ENCODE measurements at places on chromosomes 7 and 10.

DNA sequence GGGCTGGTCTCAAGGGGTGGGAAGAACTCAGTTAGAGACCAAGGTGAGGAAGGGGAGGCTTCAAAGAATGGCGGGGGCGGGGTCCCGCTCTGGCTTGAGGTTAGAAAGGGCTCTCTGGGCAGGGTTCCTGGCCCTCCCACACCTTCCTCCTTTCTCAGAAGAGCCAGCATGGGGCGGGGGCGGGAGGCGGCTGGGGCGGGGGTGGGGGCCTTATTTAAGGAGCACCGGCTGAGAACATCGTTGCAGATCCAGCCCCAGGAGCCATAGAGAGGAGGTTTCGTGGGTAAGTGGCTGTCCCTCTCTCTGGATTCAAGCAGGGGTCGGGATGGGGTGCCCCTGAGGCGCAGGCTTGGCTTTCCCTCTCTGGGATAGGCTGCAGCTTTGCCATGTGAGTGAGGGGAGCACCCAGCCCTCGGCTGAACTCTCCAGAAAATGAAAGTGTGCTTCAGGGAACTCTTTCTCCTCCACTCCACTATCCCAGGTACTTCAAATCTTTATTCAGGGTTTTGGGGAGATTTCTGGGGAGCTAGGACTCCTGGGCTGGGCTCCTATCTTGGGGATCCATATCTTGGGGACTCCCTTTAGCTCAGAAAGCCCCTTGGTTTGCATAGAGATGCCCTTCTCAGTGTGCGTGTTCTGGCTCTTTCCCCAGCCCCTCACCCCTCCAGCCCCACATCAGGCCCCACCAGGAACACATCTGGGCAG lies 3.3 kb upstream of the CUEDC2 start:
- peak overlapping the region; percentile 96 for H3K4me3 ChIP-seq
- peaks cover 11% of the 10 kb centered on the region for H3K27me3 ChIP-seq
- H3K36me3 ChIP-seq = no peaks in the 10 kb centered on the region
- H3K4me1 ChIP-seq = peaks cover 52% of the 10 kb centered on the region
- no peak overlapping the region for H3K27ac ChIP-seq

GRCh38 chr7:121610243-121610642 lies 214.1 kb upstream of the FAM3C start:
- H3K36me3 ChIP-seq = no peaks in the 10 kb centered on the region
- H3K27me3 ChIP-seq = no peaks in the 10 kb centered on the region
- peaks cover 10% of the 10 kb centered on the region for H3K4me1 ChIP-seq
- DNase-seq = no peak
- H3K27ac ChIP-seq = no peak overlapping the region

DNA sequence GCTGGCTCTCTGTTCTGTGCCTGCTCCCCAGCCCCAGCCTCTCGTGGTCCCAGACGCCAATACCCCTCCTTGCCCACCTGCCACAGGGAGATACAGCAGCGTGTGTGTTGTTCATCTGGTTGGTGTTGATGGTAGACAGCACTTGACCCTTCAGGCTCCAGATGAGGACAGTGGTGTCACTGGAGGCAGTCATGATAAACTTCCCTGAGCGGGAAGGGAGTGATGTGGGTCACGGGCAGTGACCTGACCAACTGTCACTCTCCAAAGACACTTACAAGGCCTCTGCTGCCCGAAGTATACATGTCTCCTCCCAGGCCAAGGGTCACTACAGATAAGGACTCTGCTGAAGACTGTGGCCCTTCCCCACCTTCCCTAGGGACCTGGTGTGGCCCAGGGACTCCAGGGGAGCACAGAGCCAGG lies 5.6 kb downstream of the TBL2 start:
- no peak overlapping the region for H3K4me3 ChIP-seq
- no peak overlapping the region for H3K27ac ChIP-seq
- no peak for DNase-seq
- peaks cover 16% of the 10 kb centered on the region for H3K36me3 ChIP-seq
- H3K27me3 ChIP-seq = no peaks in the 10 kb centered on the region

GRCh38 chr10:113356794-113357680 lies 195.8 kb upstream of the HABP2 start:
- H3K27ac ChIP-seq = no peak overlapping the region
- H3K27me3 ChIP-seq = no peaks in the 10 kb centered on the region
- H3K4me3 ChIP-seq = no peak overlapping the region
- H3K4me1 ChIP-seq = peaks cover 11% of the 10 kb centered on the region
- no peak for DNase-seq
- no peaks in the 10 kb centered on the region for H3K36me3 ChIP-seq

- H3K27me3 ChIP-seq = no peaks in the 10 kb centered on the region
- H3K4me1 ChIP-seq = no peaks in the 10 kb centered on the region
- no peak overlapping the region for H3K27ac ChIP-seq
- no peak for DNase-seq
- no peaks in the 10 kb centered on the region for H3K36me3 ChIP-seq
- no peak overlapping the region for H3K4me3 ChIP-seq
These were observed 103.2 kb upstream of the TMEM106B start for GRCh38 chr7:12107841-12108254.

DNA sequence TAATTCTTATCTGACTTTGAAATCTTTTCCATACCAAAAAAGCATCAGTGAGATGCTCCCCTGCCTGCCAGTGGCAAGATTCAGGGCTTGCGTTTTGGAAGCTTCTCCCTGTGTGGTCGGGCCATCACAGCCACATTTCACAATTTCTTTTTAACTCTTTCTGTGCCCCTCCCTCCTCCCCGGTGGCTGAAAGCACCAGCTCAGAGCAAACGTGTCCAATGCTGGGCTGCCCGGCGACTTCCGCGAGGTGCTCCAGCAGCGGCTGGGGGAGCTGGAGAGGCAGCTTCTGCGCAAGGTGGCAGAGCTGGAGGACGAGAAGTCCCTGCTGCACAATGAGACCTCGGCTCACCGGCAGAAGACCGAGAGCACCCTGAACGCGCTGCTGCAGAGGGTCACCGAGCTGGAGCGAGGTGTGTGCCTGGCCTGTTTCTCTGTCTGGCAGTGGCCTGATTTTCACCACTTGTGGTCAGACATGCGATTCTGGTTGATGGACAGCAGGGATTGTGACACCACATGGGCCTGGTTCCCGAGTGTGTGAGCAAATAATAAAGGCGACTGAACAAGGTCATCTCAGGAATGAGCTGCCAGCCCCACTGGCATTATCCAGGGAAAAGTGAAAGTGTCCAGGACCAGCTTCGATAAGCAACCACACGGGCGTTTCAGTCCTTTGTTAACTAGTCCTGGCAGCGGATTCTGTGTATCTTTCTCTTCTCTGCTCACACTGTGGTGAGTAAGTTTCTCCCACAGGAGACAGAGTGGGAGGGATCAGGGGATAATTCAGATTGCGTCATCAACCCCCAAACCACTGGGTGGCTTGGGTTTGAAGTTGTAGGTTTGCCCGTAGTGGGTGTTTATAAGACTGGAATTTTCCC lies 2.6 kb downstream of the NPTX2 start:
- no peak for DNase-seq
- peaks cover 27% of the 10 kb centered on the region for H3K4me1 ChIP-seq
- H3K4me3 ChIP-seq = peak overlapping the region; percentile 75
- no peak overlapping the region for H3K27ac ChIP-seq
- peaks cover 2% of the 10 kb centered on the region for H3K36me3 ChIP-seq

- H3K4me3 ChIP-seq = no peak overlapping the region
- no peak overlapping the region for H3K27ac ChIP-seq
- no peaks in the 10 kb centered on the region for H3K4me1 ChIP-seq
- peaks cover 3% of the 10 kb centered on the region for H3K36me3 ChIP-seq
These were observed 23.7 kb downstream of the CRHR2 start for GRCh38 chr7:30658479-30659074.

DNA sequence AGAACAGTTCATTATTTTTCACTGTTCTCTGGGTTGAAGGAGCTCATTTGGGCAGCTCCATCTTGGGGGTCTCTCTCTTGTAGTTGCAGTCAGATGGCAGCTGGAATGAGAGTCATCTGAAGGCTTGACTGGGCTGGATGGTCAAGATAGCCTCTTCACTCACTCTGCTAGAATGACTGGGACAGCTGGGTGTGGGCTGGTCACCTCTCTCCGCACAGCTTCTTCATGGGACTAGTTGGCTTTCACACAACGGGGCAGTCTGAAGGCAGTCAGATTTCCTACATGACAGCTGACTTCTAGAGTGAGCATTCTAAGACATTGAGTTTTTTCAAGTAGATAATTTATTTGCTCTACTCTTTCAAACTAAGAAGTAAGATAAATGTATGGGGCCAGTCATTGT lies 13.1 kb downstream of the PLEKHA1 start:
- no peaks in the 10 kb centered on the region for H3K27me3 ChIP-seq
- no peak overlapping the region for H3K4me3 ChIP-seq
- peaks cover 3% of the 10 kb centered on the region for H3K36me3 ChIP-seq

GRCh38 chr10:104417637-104418292 lies 64.1 kb downstream of the CFAP58 start:
- no peaks in the 10 kb centered on the region for H3K4me1 ChIP-seq
- H3K36me3 ChIP-seq = no peaks in the 10 kb centered on the region
- DNase-seq = no peak
- no peak overlapping the region for H3K4me3 ChIP-seq

GRCh38 chr10:123381224-123381623 lies 227.0 kb downstream of the BUB3 start:
- no peaks in the 10 kb centered on the region for H3K27me3 ChIP-seq
- H3K4me1 ChIP-seq = peaks cover 23% of the 10 kb centered on the region
- peaks cover 9% of the 10 kb centered on the region for H3K36me3 ChIP-seq
- H3K4me3 ChIP-seq = no peak overlapping the region
- no peak overlapping the region for H3K27ac ChIP-seq

GRCh38 chr10:74120911-74121310 lies 29.7 kb downstream of the AP3M1 start:
- H3K4me1 ChIP-seq = no peaks in the 10 kb centered on the region
- H3K27ac ChIP-seq = no peak overlapping the region
- H3K27me3 ChIP-seq = no peaks in the 10 kb centered on the region
- peaks cover 6% of the 10 kb centered on the region for H3K36me3 ChIP-seq
- no peak overlapping the region for H3K4me3 ChIP-seq

- no peak overlapping the region for H3K27ac ChIP-seq
- H3K27me3 ChIP-seq = no peaks in the 10 kb centered on the region
- no peaks in the 10 kb centered on the region for H3K36me3 ChIP-seq
- DNase-seq = no peak
- no peaks in the 10 kb centered on the region for H3K4me1 ChIP-seq
- no peak overlapping the region for H3K4me3 ChIP-seq
These were observed 18.0 kb upstream of the SFR1 start for GRCh38 chr10:104103956-104104355.

GRCh38 chr7:77330169-77330882 lies 85.8 kb downstream of the GSAP start:
- no peak for DNase-seq
- H3K4me3 ChIP-seq = no peak overlapping the region
- H3K27me3 ChIP-seq = no peaks in the 10 kb centered on the region
- H3K36me3 ChIP-seq = no peaks in the 10 kb centered on the region
- H3K27ac ChIP-seq = no peak overlapping the region
- H3K4me1 ChIP-seq = peaks cover 5% of the 10 kb centered on the region

DNA sequence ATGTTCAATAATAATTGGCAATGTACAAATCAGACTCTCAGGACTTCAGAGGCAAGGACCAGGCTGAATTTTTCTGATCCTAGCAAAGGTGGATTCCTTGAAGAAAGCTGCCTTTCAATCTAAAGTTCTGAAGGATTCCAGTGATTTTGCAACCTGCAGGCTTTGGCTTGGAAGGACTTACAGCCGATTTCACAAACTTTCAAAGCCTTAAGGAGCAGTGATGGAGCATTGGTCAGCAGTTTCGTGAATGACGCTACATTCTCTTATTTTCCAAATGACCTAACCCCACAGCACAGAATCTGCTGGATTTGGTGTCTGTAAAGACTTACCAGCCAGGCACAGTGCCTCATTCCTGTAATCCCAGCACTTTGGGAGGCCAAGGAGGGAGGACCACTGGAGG lies 167.5 kb downstream of the ARHGAP12 start:
- H3K27ac ChIP-seq = peak overlapping the region; percentile 92
- peak overlapping the region; percentile 82 for H3K4me3 ChIP-seq
- DNase-seq = no peak
- H3K27me3 ChIP-seq = no peaks in the 10 kb centered on the region
- H3K36me3 ChIP-seq = no peaks in the 10 kb centered on the region
- peaks cover 65% of the 10 kb centered on the region for H3K4me1 ChIP-seq

DNA sequence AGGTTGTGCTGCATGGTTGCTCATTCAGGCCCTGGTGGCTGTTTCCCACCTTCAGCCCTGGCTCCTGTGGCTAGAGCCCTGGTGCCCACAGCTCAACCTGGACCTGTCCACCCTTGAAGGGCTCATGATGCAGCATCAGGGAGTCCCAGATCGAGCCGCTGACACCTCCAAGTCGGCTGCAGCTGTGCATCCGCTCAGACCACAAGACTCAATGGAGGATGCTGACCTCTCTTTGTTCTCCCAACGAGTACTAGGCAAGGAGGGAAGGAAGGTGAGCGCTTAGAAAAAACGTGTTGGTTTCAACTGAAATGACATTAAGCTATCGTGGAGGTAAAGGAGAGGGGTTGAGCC lies 9.5 kb upstream of the C10orf95 start:
- H3K36me3 ChIP-seq = no peaks in the 10 kb centered on the region
- H3K4me1 ChIP-seq = peaks cover 34% of the 10 kb centered on the region
- H3K4me3 ChIP-seq = peak overlapping the region; percentile 80
- peak overlapping the region; percentile 66 for H3K27ac ChIP-seq
- H3K27me3 ChIP-seq = peaks cover 13% of the 10 kb centered on the region

DNA sequence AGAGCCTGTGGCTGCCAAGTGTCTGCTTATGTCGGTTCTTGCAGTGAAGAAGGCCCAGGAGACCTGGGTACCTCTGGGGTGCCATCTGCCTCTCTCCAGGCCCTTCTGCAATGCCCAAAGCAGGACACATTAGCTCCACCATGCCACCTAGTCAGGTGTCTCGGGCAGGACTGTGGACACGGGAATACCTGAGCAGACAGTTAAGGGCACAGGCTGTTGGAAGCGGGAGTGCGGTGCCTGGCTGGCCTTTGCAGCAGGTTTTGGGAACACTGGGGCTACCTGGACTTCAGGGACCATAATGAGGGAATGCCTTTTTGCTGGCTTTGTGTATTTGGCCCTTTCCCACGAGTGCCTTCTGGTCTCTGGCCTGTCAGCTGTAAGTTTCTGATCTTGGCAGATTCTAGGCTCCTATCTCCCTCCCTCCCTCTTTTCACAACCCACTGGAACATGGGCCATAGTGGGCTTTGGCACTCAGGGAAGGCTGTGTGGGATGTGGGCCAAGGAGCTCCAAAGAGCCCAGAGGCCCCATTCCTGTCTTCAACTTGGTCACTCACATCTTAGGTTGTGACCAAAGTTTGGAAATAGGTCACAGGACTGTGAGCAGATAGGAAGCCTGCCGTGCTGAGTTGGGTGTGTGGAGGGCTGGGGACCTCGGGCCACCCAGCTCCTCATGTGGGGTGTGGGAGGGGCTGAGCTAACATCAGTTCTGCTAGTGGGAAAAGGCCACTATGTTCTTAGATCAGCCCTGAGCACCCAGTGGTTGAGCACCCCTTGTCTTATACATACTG lies 41.5 kb upstream of the CXCL12 start:
- peaks cover 6% of the 10 kb centered on the region for H3K36me3 ChIP-seq
- H3K27me3 ChIP-seq = peaks cover 6% of the 10 kb centered on the region
- no peak for DNase-seq
- no peaks in the 10 kb centered on the region for H3K4me1 ChIP-seq

DNA sequence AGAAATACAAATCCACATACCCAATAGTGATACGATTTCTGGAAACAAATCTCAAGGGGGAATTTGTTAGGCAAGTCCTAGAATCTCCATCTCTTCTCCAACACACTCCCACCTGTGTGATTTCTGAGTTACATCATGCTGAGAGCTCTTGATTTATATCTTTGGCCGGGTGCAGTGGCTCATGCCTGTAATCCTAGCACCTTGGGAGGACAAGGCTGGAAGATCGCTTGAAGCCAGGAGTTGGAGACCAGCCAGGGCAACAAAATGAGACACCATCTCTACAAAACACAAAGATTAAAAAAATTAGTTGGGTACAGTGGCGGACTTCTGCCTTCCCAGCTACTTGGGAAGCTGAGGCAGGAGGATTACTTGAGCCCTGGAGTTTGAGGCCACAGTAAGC lies 1.5 kb upstream of the MTPN start:
- H3K4me3 ChIP-seq = peak overlapping the region; percentile 47
- DNase-seq = no peak
- peaks cover 21% of the 10 kb centered on the region for H3K4me1 ChIP-seq
- no peak overlapping the region for H3K27ac ChIP-seq
- H3K36me3 ChIP-seq = no peaks in the 10 kb centered on the region
- H3K27me3 ChIP-seq = peaks cover 8% of the 10 kb centered on the region

All from neural crest cell (in vitro differentiated cells).